Immature natural killer cell (primary cell): ENCODE measurements at places on chromosomes 4 and X. TPM values are rescaled to one million over a fixed set of nuclear protein-coding genes. Genes with fewer than 3 reads are reported as not detected.

GRCh38 chr4:152307669-152308068, 228.2 kb downstream of the FBXW7 start:
- H3K27ac ChIP-seq: no peak overlapping the region
- no peaks in the 10 kb centered on the region for H3K27me3 ChIP-seq
- DNase-seq: no peak
- H3K4me3 ChIP-seq: no peak overlapping the region
- no peaks in the 10 kb centered on the region for H3K4me1 ChIP-seq
- no peaks in the 10 kb centered on the region for H3K36me3 ChIP-seq

DNA sequence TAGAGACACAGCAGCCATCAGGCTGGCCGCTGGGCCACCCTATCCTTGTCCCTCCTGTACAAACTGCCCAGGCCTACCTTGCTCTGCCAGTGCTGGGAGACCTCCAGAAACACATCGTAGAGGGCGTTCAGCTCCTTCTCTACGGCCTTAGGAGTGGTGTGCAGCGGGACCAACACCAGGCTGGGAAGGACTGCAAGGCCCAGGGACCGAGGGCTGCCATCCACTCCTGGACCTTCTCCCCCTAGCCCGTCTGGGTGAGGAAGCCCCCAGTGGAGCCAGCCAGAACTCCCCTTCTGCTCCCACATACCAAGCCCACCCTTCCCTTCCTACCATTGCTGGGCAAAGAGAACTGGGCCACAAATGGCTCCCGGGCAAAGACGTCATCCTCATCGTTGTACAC, 5.0 kb downstream of the RPL10 start:
- H3K27ac ChIP-seq: no peak overlapping the region
- H3K4me1 ChIP-seq: peaks cover 16% of the 10 kb centered on the region
- peaks cover 8% of the 10 kb centered on the region for H3K36me3 ChIP-seq
- H3K27me3 ChIP-seq: peaks cover 22% of the 10 kb centered on the region
- no peak overlapping the region for H3K4me3 ChIP-seq

DNA sequence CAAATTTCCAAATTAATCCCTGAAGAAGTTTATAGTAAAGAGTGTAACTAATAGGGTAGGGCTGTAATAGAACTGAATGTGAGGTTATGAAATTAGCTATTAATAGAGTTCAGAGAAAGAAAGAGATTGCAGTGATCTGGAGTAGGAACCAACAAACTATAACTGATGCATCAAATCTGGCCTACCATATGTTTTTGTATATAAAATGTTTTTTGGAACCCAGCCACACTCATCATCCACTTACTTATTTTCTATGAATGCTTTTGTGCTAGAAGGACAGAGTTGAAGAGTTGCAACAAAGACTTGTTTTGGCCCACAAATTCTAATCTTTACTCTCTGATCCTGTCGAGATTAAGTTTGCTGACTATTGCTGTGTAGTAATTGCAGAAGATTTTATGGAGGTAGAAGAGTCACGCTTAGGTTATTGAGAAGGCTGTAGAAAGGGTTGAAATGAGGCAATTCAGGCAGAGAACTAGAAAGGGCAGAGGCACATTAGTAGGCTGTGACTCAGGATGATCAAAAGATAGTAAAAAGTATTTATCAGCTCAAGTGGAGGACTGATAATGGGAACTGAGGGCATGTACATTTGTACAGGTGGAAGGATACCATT, 298.7 kb upstream of the EMCN start:
- no peaks in the 10 kb centered on the region for H3K4me1 ChIP-seq
- no peaks in the 10 kb centered on the region for H3K27me3 ChIP-seq
- no peak overlapping the region for H3K4me3 ChIP-seq
- no peak for DNase-seq

DNA sequence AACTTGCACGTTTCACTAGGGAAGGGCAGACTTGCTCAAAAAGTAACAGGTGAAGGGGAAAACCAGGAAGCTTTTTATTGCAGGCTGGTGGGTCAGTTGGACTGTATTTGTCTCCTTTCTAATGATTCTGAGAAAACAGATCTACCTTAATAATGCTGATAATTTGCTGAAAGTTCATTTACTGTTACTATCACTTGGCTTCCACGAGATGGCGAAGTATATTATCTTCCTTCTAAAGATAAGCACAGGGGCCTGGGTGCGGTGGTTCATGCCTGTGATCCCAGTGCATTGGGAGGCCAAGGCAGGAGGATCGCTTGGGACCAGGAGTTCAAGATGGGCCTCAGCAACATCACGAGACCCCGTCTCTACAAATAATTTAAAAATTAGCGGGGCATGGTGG, 16.4 kb downstream of the CCKAR start:
- no peak overlapping the region for H3K4me3 ChIP-seq
- H3K27ac ChIP-seq: no peak overlapping the region
- peaks cover 11% of the 10 kb centered on the region for H3K27me3 ChIP-seq
- no peak for DNase-seq
- no peaks in the 10 kb centered on the region for H3K36me3 ChIP-seq

GRCh38 chr4:3709846-3710441, 56.2 kb upstream of the ADRA2C start:
- no peak overlapping the region for H3K4me3 ChIP-seq
- no peak overlapping the region for H3K27ac ChIP-seq
- H3K27me3 ChIP-seq: peaks cover 8% of the 10 kb centered on the region
- no peaks in the 10 kb centered on the region for H3K36me3 ChIP-seq
- DNase-seq: no peak
- no peaks in the 10 kb centered on the region for H3K4me1 ChIP-seq

GRCh38 chr4:146632770-146633470, 5.8 kb upstream of the POU4F2 start:
- H3K4me1 ChIP-seq: peaks cover 4% of the 10 kb centered on the region
- no peak overlapping the region for H3K4me3 ChIP-seq
- H3K27me3 ChIP-seq: peaks cover 41% of the 10 kb centered on the region
- H3K27ac ChIP-seq: no peak overlapping the region

DNA sequence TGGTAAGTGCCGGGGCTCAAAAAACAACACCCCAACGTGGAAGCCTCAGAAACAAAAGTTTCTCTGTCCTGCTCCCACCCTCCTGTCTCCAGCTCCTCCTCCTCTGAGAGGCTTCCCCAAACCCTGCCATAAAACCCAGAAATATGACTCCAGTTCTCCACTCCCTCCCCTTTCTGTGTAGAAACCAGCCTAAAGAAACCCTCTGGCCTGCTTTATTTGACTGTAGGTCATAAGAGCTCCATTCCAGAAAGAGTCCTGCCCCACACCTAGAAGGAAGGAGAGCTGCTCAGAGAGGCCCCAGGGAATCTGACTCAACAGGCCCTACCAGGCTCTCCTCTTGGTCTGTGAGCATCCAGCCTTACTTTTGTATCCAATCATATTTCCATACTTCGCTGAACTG, 872 bp upstream of the S100P start:
- peaks cover 90% of the 10 kb centered on the region for H3K4me1 ChIP-seq
- peaks cover 3% of the 10 kb centered on the region for H3K36me3 ChIP-seq
- peaks cover 13% of the 10 kb centered on the region for H3K27me3 ChIP-seq
- peak overlapping the region; percentile 96 for H3K27ac ChIP-seq

Gene MAGEA1
- polyA plus RNA-seq: not detected

Gene PDGFRA
- not detected for polyA plus RNA-seq

Gene WDR19
- polyA plus RNA-seq: 11.8 TPM
